NCI-H774 (cell line): ENCODE measurements at places on chromosomes 4 and X.

DNA sequence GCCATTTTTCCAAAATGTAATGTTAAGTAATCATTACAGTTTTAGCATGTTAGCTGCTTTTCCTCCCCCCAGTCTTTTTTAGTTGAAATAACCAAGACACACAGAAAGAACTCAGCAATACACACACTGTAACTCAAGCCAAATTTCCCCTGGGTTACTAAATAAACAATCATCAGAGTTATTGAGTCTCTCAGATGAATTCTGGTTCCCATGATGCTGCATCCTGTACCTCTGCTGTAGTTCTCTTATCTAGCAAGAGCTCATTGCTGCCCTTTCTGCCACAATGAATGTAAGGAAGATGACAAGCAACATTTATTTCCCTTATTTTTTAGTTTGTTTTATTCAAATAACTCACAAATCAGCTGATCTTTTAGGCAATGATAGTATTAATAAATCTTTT, 185.1 kb downstream of the ARHGAP6 start:
- DNase-seq = no peak

GRCh38 chr4:151808542-151808941, 47.7 kb upstream of the GATB start:
- no peak for DNase-seq

DNA sequence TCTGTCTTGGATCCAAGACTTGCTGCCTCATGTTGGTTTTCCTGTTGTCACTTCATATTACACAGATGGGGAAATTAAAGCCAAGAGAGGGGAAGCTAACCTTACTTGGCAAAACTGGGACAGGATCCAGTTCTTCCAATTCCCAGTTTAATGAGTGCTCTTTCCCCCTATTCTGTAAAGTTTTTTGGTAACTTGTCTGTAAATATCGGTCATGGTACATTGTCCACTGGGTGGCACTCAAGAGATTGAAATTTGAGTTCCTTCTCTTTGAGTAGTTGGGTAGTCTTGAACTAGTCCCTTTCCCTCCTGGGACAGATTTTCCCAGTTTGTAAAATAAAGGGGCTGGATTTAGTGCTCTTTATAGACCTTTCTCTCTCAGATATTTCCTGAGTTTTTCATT, 12.4 kb upstream of the EOLA2 start:
- DNase-seq = no peak

DNA sequence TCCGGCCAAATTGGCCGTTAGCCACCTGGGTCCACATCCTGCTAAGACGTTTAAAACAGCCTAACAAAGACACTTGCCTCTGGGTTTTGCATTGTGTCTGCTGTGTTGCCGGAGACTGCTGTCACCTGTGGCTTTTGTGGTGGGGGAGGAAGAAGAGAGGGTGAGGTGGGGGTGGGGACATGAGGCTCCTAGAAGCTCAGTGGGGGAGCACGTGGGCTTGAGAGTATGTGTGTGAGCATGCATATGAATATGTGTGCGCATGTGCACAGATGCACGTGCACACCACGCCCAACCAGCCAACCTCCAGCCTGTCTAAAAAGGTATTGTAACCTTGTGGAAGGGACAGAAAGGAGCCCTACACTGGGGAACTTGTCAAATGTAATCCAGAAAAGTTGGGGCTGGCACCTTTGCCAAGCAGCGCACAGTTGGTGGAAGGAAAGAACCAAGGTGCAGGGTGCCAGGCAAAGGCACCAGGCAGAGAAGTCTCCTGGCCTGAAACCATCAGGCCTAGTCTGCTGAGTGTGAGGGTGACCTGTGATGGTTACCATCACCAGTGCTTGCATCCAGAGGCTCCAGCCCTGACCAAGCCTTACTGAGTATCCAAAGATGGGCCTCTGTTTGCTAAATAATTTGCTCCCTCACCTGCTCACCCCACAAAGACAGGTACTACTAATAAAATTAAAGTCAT, 10.1 kb upstream of the SASH3 start:
- DNase-seq = no peak

DNA sequence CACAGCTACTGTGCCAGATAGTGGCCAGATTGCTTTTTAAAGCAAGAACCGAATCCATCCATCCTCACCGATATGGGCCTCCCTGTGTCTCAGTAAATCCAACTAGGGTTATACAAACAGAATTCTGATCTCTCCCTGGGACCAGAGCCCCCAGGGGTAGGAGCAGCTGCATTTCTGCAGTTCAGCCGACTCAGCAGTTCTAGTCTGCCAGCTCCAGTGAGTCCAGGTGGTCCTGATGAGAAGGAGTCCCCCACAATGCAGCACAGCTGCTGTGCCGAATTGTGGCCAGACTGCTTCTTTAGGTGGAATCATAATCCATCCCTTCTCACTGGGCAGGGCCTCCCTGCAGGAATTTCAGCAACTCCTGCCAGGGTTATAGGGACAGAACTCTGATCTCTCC, 532.9 kb downstream of the ACTRT1 start:
- DNase-seq = no peak

- DNase-seq = no peak
Observed at GRCh38 chr4:1572964-1573720, 111.0 kb downstream of the FAM53A start.

- no peak for DNase-seq
Observed at GRCh38 chr4:142164767-142165500, 528.6 kb downstream of the IL15 start.

DNA sequence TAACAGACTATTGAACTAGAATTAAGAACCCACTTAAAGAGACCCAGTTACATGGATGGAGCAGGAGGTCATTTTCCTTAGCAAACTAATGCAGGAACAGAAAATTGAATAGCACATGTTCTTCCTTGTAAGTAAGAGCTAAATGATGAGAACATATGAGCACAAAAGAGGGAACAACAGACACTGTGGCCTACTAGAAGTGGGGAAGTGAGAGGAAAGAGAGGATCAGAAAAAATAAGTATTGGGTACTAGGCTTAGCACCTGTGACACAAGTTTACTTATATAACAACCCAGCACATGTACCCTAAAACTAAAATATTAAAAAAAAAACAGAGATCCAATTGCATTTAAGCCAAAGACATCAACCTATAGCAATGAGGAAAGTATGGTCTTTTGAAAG, 26.2 kb downstream of the ARAP2 start:
- DNase-seq = no peak

- DNase-seq = no peak
Observed at GRCh38 chr4:168199260-168199957, 107.1 kb downstream of the ANXA10 start.

GRCh38 chr4:3346146-3346545, 53.3 kb downstream of the RGS12 start:
- no peak for DNase-seq

DNA sequence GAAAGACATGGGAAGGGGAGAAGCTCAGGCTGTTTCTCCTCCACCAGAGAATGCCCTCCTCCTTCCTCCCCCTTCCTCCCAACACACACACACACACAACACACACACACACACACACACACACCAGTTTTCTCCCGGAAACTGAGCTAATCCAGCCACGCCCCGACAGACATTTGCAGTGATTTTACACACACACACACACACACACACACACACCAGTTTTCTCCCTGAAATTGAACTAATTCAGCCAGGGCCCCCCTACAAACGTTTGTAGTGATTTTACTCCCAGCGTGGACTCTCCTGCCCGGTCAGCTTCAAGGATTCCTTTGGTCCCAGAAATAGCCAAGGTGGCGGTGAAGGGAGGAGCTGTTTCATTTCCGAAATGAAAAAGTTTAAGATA, 32.9 kb upstream of the STX18 start:
- peak; percentile 25 for DNase-seq

- DNase-seq = no peak
Observed at GRCh38 chr4:69727426-69727825, 33.0 kb downstream of the SULT1B1 start.

DNA sequence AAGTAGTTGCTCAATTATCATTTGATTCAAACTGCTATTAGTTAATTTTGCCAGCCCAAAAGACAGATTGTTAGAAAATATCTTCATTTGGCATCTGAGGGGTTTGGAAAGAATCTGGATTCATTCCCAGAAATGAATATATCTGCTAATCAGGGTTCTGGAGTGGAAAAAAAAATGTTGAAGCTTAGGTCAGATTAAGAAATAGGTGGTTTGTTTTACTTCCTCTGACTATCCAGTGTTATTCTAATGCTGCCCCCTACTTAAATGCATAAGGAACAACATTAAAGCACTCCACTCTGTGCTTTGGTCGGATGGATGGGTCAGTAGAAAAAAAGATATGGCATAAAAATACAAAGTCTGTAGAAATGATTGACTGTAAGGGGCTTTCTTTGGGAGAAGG, 89.0 kb downstream of the LUZP4 start:
- no peak for DNase-seq

- DNase-seq = no peak
Observed at GRCh38 chrX:132714913-132715312, 226.1 kb upstream of the MBNL3 start.

DNA sequence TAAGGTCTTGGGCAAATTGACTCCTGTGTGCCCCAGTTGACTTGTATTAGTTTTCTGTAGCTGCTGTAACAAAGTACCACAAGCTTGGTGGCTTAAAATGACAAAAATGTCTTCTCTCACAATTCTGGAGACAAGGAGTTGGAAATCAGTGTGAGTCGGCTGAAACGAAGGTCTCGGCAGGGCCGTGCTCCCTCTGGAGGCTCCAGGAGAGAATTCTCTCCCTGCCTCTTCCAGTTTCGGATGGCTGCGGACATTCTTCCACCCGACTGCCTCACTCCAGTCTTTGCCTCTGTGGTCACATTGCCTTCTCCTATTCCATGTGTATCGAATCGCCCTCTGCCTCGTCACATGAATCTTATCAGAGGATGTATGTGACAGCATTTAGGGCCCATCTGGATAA, 66.0 kb upstream of the PHOX2B start:
- DNase-seq = no peak

- no peak for DNase-seq
Observed at GRCh38 chr4:1316537-1317168, 27.0 kb downstream of the MAEA start.

- DNase-seq = peak; percentile 28
Observed at GRCh38 chrX:128975745-128976144, 547.5 kb downstream of the SMARCA1 start.

DNA sequence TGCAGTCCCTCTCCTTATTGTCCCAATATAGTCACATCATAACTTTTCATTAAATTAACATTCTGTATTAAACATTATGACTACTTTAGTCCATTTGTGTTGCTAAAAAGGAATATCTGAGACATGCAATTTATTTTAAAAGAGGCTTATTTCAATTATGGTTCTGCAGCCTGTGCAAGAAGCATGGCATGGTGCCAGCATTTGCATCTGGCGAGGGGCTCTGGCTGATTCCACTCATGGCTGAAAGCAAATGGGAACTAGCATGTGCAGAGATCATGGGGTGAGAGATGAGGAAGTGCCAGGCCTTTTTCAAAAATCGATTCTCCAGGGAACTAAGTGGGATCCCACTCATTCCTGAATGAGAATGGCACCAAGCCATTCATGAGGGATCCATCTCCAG, 476.3 kb upstream of the RPS6KA3 start:
- DNase-seq = no peak

DNA sequence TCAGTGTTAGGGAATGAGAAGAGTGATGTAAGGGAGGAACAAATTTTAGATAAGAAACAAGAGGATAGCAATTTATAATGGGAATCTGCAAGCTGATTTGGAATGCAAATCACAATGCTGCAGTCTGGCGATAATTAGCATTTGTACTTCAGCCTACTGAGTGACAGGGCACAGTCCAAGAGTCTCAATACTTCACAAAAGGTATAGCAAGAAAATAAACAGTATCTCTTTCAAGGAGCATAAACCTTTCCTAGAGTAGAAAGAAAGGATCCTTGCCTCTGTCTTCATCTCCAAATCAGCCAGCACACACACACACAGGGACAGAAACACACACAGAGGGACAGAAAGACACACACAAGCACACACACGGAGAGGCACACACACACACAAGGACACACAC, 1.1 kb upstream of the GPM6A start:
- DNase-seq = no peak

- DNase-seq = no peak
Observed at GRCh38 chr4:123990310-123990870, 593.8 kb downstream of the SPRY1 start.

GRCh38 chr4:82429728-82430192, 502 bp downstream of the HNRNPDL start:
- no peak for DNase-seq

DNA sequence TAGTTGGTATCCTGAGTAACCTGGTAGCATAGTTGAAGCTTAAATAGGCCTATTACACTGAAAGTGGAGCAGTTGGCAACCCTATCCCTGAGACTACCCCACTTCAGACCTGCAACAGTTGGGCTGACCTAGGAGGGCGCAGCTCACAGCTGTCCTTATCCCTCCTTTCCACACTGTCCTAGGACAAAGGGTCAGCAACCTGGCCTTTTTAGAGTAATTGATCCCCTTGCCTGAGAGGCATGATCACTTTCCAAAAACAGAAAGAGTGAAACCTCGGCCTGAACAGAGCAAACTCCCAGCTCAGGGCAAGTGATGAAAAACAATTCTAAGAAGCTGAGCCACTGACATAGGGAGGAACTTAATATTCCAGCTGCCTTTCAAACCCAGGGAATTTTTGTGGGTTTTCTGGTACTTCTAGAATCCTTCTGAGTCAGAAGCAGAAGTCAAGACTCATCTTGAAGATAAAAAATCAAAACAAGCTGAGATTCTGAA, 94.9 kb upstream of the MYOZ2 start:
- no peak for DNase-seq

DNA sequence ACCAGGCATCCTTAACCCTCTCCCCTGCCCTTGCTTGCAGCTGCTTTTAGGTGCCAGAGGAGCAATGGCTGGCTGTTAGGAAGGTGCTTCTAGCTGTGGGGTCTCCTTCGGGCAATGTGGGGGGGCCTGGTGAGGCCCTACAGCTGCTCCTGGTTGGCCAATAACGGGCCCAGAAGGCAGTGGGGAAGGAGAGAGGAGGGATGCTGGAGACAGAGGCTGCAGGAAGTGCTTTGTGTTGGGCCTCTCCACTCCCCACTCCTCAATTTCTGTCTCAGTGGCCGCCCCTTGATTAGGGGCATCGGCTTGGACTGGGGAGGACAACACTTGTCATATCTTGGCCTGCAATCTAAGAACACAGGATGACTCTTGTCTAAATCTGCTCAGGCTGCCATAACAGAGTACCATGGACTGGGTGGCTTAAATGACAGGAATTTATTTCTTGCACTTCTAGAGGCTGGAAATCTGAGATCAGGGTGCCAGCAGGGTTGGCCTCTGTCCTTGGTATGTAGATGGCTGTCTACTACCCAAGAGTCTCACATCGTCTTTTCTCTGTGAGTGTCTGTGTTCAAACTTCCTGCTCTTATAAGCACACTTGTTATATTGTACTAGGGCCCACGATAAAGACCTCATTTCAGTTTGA, 374.3 kb downstream of the MID1IP1 start:
- no peak for DNase-seq

DNA sequence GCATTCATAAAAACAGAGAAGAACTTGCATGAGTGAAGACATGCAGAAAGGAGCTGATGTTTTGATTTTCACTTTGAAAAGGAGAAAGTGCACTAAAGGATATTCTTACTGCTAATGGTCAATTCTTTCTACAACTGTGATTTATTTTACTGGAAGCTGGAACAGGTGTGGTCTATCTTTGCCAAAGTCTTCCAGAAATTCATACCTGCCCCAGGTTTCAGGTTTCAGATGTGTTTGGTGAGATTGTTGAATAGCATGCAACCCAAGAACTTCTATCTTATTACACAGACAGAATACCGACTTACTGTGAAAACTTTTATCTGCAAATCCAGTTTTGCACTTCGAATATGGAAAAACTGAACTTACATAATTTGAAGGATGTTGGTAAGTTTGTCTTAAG, 388.3 kb downstream of the PDGFC start:
- DNase-seq = no peak
